C1 segment of cervical spinal cord (tissue), 14 donors: ENCODE measurements at places on chromosomes 13 and 19.

DNA sequence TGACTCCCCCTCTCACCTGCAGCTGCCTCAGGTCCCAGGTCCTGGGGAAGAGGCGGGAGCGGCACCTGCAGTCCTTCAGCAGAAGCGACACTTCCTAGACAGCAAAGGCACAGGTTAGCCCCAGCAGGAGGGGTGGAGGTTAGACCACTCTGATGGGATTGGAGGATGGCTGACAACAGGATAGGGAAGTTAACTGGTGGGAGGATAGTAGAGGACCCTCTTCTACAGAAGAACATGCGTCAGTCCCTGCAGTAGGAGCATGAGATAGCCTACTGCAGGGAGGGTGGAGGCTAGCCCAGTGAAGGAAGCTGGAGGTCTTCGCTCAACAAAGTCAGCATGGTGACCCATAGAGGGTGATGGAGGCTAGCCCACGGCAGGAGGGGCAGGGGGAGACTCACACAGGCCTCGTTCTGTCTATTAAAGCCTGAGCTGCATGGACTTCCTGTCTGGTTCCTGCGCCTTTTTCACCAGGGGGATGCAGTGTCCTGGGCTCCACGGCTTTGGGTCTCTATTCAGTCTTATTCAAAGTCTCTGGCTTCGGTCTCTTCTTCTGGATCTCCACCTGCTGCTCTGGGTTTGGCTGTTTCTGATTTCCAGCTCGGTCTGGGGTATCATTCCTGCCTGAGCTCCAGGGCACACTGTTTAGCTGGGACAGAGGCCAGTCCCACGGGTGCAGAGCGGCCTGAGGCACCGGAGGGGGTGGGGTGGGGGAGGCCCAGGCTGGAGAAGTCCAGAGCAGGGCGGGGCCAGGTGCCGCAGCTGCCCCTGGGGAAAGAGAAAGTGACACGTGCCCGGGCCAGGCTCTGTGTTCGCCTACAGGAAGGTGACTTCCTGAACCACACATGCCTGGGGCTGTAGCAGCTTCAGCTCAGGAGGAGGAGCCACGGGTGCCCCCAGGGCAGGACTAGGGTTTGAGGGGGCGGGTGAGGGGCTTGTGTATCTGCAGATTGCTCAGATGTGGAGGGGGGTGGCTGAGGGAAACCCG, 7.3 kb downstream of the IFNL3 start:
- DNase-seq = no peak

DNA sequence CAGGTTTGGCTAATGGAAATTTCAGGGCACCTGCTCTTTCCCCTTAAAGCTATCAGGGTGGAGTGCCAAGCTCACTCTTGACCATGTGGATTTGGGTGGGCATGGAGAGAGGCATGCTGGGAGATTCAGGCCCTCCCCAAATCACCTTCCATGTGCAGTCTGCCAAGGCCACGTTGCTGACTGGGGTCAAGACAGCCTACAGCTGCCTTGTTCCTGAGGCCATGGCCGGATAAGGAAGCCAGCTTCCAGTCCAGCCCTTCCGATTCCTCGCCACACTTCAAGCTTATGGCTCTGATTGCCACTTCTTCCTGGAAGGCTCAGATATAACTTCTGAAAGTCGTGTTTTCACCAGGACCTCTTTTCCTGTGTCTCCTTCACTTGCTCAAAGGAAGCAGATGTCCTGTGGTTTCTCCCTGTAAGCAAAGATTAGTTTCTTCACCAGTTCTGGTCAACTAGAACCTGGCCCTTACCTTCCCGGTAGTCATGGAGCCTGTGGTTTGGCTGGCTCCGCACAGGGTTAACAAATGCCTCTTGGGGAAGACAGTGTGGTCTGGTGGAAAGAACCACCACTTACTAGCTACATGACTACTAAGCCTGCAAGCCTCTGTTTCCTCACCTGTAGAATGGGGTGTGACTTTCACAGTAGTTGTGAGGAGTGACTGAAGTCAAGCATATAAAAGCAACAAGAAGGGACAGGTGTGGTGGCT, 16.1 kb upstream of the TPT1 start:
- DNase-seq = no peak

GRCh38 chr19:2449019-2449418, 7.7 kb downstream of the LMNB2 start:
- no peak for DNase-seq

DNA sequence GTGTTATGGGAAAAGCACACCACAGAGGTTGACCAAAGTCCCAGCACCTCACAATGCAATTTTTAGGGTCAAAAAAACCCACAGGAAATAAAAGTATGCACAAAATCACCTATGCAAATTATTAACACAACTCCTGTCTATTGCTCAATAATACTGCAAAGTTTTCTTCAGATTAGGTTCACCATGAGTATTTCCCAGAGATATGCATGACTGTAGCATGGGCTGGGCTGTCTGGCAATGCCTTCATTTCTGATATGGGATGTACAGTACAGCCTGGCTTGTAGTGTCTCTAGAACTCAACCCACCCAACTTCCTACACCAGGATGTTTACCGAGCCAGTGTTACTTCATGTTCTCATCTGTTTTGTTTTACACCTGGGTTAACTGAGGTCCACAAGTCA, 698.7 kb upstream of the ARGLU1 start:
- no peak for DNase-seq

- DNase-seq = no peak
These were observed 848 bp upstream of the CEBPA start for GRCh38 chr19:33302974-33303790.

DNA sequence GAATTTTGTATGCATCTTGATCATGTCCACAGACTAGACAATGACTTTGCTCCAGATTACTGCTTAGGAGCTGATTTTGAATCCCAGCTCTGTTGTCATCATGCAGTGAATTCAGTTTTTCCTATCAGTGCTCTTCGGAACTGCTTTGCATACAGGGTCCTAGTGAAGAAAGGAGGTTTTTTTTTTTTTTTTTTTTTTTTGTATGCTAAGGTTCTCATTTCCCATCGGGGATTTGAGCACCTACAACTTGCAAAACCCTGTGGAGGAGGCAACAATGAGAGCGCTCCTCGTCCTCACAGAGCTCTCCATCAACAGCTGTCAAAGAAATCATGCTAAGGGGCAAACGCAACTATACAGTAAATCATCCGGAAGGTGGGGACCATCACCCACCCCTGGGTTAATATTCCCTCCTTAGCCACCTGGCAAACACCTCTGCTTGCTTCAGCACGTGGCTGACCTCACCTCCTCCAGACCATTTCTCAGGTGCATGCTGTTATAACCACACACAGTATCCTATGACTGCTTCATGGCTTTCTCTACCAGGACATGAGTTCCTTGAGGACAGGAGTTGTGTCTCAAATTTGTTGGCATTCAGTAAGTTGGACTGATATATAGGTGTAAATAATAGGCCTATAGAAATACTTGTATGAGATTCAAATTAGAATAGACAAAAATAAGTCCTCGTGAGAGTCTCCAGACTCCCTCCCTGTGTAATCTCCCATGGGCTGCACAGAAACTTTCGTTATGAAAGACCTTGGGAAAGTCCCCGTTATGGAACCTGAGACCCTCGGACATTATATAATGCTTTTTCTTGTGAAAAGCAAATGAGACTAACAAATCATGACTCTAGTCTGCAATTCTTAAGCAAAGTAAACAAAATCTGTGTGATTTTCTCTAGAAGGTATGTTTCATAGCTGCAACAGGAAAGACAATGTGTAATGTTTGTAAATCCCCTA, 113.8 kb downstream of the KATNAL1 start:
- no peak for DNase-seq

DNA sequence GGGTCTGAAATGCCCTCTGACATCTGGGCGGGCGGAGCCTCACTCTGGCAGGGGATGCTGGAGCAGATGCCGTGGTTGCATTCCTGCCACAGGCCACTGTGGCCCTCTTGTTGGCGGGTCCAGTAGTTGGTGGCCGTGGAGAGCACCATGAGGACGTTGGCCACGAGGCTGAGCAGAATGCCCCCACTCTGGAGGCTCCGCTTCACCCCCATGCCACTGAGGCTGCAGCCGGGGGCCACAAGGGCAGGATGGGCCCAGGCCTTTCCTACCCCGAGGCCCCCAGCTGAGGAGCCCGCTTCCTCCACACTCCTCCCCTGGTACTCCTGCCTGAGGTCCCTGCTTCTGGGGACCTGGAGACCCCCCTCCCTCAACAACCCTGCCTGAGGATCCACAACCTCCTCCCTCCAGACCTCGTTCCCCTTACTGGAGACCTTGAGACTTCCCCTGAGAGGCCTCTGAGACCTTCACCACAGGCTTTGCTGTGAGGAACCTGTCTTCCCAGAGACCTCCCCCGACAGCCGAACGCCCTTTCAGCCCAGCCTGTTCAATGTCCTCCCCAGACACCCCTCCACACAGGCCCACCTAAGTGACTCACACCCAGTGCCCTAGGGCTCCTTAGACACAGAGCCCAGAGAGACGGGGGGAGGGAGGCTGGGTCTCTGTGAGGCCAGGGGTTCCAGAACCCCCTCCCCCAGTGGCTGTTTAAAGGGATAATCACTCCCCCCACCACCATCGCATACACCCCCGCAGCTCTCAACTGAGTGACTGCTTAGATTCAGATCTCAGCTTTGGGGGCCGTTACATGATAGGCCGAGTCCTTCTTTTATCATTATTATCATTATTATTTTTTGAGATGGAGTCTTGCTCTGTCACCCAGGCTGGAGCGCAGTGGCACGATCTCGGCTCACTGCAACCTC, at the start of gene CLDND2:
TSS of gene CLDND2 (minus strand) at position 638 of the 917 bp plus-strand sequence. CDS start at position 212, 426 bp downstream.
- no peak for DNase-seq

GRCh38 chr19:33290956-33291622, 11.2 kb downstream of the CEBPA start:
- DNase-seq = no peak

- DNase-seq = peak; percentile 66
These were observed 1.8 kb downstream of the TNPO2 start for GRCh38 chr19:12721656-12722565.

GRCh38 chr13:106177146-106177545, 358.3 kb downstream of the EFNB2 start:
- no peak for DNase-seq

- peak; percentile 43 for DNase-seq
These were observed 7.7 kb downstream of the ARHGAP45 start for GRCh38 chr19:1074544-1075283.

DNA sequence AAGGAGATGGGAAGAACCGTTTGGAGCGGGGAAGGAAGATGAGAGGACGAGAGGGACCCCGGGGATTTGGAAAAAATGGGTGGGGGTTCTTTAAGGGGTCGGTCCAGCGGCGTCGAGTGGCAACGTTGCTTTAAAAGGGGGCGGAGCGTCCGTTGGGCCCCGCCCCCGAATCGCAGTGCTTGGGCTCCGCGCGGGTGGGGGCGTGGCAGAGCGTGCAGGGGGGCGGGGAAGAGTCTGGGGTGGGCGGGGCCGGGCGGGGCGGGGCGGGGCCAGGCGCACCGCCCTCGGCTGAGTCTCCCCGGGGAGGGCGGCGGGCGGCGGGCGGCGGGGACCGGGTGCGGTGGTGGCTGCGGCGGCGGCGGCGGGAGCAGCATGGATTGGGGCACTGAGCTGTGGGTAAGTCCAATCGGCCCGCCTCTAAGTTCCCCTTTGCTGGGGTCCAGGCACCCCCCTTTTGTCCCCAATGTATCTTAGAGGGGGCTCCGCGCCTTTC, at the start of gene TRIP10:
TSS of gene TRIP10 (plus strand) at position 291 of the 493 bp plus-strand sequence. CDS start at position 373, 82 bp downstream.
- peak; percentile 70 for DNase-seq

- no peak for DNase-seq
These were observed 14.2 kb downstream of the RB1 start for GRCh38 chr13:48317511-48318376.

DNA sequence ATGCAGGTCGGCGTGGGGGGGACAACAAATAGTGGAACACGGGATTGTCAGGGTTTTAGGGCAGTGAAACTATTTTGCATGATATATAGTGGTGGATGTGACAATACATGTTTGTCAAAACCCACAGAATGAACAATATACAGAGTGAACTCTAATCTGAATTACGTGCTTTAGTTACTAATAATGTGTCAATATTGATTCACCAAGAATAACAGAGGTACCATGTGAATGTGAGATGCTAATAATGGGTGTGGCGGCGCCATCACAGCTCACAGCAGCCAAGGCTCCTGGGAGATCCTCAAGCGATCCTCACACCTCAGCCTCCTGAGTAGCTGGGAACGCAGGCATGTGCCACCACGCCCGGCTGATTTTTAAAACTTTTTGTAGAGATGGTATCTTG, 12.9 kb downstream of the ELAVL1 start:
- no peak for DNase-seq

DNA sequence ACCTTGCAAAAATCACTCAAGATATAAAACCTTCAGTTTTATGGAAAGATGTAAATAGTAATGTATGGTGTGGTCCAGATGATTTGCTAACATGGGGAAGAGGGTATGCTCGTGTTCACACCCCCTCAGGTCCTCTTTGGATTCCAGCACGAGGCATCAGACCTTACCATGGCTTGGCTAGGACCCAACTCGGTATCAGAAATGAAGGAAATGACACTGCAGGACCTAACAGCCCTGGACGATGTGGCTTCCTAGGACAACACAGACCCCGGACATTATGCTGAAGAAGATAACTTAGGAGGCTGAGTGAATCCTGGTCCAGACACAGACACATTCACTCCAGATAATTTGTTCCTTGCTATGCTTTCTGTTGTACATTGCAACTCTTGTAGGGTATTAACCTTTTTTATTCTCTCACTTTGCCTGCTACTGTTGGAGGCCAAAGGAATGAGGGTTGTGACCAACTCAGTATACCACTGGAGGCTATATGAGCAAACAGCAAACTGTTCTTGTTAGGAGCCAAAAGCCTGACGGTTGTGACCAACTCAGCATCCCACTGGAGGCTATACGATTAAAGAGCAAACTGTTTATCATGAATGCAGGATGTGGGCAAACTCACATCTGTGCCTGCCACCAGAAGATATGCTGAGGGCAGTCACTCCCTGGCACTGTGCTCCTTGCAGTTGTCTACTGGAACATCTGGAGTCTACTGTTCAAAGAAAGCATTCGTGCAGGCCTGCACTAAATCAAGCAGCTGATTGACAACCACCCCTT, 121.7 kb downstream of the ZNF429 start:
- no peak for DNase-seq

GRCh38 chr13:36051082-36051481, 80.1 kb downstream of the DCLK1 start:
- DNase-seq = no peak

- no peak for DNase-seq
These were observed 10.5 kb downstream of the ZIC2 start for GRCh38 chr13:99991828-99992775.

GRCh38 chr13:111916201-111916600, 150.7 kb upstream of the SOX1 start:
- no peak for DNase-seq

GRCh38 chr19:1135454-1135853, 31.7 kb downstream of the GPX4 start:
- DNase-seq = no peak

GRCh38 chr19:6011206-6011605, 33.3 kb upstream of the RANBP3 start:
- no peak for DNase-seq

GRCh38 chr19:2016041-2016807, 710 bp upstream of the BTBD2 start:
- peak; percentile 52 for DNase-seq

GRCh38 chr13:44232774-44233173, 140.8 kb upstream of the SERP2 start:
- DNase-seq = no peak

DNA sequence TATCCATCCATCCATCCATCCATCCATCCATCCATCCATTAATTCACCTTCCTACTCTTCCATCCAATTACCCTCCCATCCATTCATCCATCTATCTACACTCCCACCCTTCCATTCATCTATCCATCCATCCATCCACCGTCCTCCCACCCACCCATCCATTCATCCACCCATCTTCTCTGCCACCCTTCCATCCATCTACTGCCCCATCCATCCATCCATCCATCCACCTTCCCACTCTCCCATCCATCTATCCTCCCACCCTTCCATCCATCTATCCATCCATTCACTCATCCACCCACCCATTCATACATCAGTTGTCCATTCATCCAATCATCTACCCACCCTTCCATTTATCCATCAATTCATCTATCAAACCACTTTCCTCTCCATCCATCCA, 54.3 kb downstream of the NWD1 start:
- no peak for DNase-seq
